Mononuclear cell (primary cell): ENCODE measurements at places on chromosomes 6 and 20. TPM values are rescaled to one million over a fixed set of nuclear protein-coding genes. Genes with fewer than 3 reads are reported as not detected.

DSP gene
- total RNA-seq, result 0.94 TPM

SLC22A7 gene
- total RNA-seq, result not detected

TSHZ2 gene
- total RNA-seq, result 21.3 TPM

UNC5CL gene
- total RNA-seq, result 1.2 TPM

ADGB gene
- not detected for total RNA-seq

PKIB gene
- 2.1 TPM for total RNA-seq

ADGRF5 gene
- not detected for total RNA-seq

OPN5 gene
- not detected for total RNA-seq

SNX3 gene
- 140 TPM for total RNA-seq

IL20RA gene
- 0.10 TPM for total RNA-seq

SLC13A3 gene
- total RNA-seq, result 0.10 TPM

PNPLA1 gene
- 1.2 TPM for total RNA-seq

TXLNB gene
- total RNA-seq, result 0.52 TPM

RAB32 gene
- total RNA-seq, result 37.6 TPM

SAMD3 gene
- 88.1 TPM for total RNA-seq

PDE10A gene
- total RNA-seq, result 0.10 TPM

LY6G6F gene
- 7.7 TPM for total RNA-seq

ARFRP1 gene
- 13.5 TPM for total RNA-seq

FOXC1 gene
- total RNA-seq, result 0.10 TPM

BTNL2 gene
- not detected for total RNA-seq

CEP85L gene
- total RNA-seq, result 75.5 TPM

C6orf163 gene
- total RNA-seq, result 2.0 TPM

DEFB128 gene
- not detected for total RNA-seq

VIP gene
- total RNA-seq, result not detected

R3HDML gene
- not detected for total RNA-seq

MYLK2 gene
- not detected for total RNA-seq

PPIL4 gene
- total RNA-seq, result 54.3 TPM

KHDC3L gene
- total RNA-seq, result not detected

OPRL1 gene
- total RNA-seq, result 1.3 TPM

HRH3 gene
- not detected for total RNA-seq

TBXT gene
- total RNA-seq, result not detected

SIRPB2 gene
- total RNA-seq, result 8.8 TPM

LRRC1 gene
- total RNA-seq, result 0.73 TPM

COL10A1 gene
- 0.31 TPM for total RNA-seq

C20orf141 gene
- not detected for total RNA-seq

LINC00237 gene
- not detected for total RNA-seq

GMDS gene
- 10.6 TPM for total RNA-seq

BAG2 gene
- 4.6 TPM for total RNA-seq

TTLL9 gene
- total RNA-seq, result not detected

TSBP1 gene
- total RNA-seq, result not detected

JAG1 gene
- total RNA-seq, result 8.3 TPM

TRIM31 gene
- 0.10 TPM for total RNA-seq

AURKA gene
- total RNA-seq, result 3.0 TPM

ZBTB46 gene
- total RNA-seq, result 2.1 TPM

CST8 gene
- total RNA-seq, result not detected

IL17F gene
- not detected for total RNA-seq

GNRH2 gene
- 0.52 TPM for total RNA-seq

GABRR2 gene
- 0.63 TPM for total RNA-seq

CLDN20 gene
- not detected for total RNA-seq

COL9A3 gene
- total RNA-seq, result not detected

SLC12A5 gene
- 0.10 TPM for total RNA-seq

SLC29A1 gene
- total RNA-seq, result 4.4 TPM

CAP2 gene
- 0.10 TPM for total RNA-seq

ASIP gene
- total RNA-seq, result 1.3 TPM

MANEA gene
- total RNA-seq, result 5.5 TPM

HSPA1L gene
- total RNA-seq, result 2.7 TPM

PXDC1 gene
- 1.6 TPM for total RNA-seq

MPIG6B gene
- total RNA-seq, result 11.5 TPM

SULF2 gene
- total RNA-seq, result 74.7 TPM

TFB1M gene
- 7.3 TPM for total RNA-seq
